ENCODE measurements at places on chromosomes 1 and 21.

DNA sequence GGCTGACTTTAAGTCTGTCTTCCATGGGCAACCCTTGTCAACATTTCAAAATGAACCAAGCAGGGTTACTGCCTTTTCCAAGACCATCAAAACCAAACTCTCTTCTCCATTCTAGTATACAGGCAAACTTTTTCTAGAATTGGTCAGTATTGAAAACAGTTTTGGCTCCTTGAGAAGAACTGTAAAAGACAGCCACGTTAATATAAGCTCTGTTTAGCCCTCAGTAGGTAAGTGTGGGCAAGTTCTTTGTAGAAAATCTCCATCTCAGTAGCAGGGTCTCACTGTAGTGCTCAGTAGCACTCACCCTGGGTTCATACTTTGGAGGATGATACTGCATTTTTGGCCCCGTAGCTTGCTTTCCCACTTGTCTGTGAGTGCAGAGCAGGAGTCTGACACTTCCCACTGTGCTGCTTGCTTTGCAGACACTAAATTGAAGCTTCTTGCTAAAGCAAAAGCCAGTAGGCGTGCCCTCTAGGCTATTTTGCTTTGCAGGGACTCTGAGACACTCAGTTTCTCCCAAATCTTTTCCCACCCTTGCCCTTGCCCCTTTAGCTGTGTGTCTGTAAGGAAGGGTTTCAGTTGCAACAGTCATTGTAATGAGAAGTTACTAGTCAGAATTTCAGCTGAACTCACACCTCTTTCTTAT lies 34.3 kb upstream of the CACYBP start:
- peak; percentile 17 for DNase-seq

DNA sequence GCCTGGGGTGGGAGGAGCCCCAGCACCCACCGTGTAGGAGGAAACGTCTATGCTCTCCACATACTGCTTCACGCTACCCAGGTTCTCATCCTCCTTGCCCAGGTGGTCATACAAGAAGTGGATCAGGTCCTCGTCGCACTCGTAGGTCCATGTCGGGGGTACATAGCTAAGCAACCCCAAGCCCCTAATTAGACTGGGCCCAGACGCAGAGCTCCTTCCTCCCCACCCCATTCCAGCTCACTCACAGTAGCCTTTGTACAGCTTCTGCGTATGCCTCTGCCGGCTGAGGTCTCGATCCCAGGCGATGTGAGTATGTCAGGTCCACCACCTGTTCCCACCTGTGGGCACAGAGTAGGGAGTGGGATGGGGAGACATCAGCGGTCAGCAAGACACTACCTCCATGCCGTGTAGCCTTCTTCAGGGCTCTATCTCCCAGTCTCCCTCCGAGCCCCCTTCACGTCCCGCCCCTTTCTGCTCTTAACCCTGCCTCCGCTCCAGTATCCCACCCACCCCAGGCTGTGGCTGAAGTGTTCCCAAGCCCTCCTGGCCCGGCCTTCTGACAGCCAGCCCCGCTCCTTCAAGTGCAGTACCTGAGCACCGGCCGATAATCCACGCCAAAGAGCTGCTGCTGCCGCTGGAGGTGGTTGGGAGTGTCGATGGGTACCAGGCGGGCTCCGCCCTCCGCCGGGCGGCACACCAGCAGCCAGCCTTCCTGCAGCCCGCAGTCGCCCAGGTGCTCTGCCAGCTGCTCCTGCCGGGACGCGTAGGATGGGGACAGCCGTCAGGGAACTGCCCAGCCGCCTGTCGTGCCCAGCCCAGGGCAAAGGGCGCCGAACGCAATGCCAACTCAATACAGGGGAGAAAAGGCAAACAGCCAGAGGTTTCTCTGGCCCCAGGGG lies 919 bp downstream of the HECTD3 start:
- peak; percentile 49 for DNase-seq

GRCh38 chr21:37744551-37744950 lies 171.7 kb downstream of the KCNJ6 start:
- no peak for DNase-seq

- no peak for DNase-seq
Measured at GRCh38 chr1:187384504-187384903, 555.8 kb downstream of the PLA2G4A start.

DNA sequence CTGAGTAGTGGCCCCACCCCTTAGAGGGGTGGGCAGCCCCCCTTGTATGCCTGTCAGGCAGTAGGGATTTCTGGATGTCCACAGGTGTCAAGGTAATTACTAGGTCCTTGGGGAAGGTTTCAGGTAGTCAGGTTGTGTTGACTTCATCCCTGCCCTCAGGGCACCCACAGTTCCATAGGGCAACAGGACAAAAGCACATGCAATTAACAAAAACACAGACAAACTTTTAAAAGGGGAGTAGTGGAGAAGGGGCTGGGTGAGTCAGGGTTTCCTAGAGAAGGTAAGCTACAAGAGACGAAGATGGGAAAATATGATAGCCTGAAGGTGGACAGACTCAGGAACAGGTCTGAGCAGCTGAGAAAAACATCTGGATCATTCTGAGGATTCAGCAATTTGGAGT lies 14.1 kb downstream of the KRTCAP2 start:
- no peak for DNase-seq

GRCh38 chr1:206808615-206809014 lies 36.3 kb upstream of the IL10 start:
- peak; percentile 70 for DNase-seq

- DNase-seq: no peak
Measured at GRCh38 chr1:184152434-184152898, 100.9 kb downstream of the TSEN15 start.

DNA sequence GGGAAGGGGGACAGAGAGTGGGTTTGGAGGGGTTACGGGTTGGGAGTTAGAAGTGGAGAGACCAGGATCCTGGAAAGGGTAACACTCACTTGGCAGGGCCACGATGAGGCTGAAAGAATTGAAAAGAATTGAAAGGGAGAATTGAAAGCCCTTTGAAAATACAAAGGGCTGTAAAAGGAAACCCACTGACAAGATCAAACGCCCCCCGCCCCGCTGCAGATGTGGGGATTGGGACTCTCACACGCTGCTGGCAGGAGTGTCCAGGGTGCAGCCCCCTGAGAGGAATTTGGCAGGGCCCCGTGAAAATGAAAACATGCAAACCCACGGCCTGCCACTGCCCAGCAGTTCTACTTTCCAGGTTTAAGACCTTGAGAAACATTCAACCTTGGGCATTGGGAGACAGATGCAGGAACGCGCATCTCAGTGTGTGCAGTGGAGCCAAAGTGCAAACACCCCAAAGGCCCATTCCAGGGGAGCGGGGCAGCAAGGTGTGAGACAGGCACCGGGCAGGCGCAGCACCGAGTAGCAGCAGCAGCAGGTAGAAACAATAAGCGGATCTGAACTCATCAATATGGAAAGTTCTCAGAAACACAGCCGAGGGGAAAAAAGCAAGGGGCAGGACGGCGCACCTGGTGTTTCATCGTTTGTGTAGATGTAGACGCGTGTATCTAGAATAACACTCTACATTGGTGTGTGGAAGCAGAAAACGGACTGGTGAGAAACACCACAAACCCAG lies 8.3 kb upstream of the TNFRSF1B start:
- peak; percentile 45 for DNase-seq

GRCh38 chr1:153597206-153597605 lies 15.7 kb downstream of the S100A16 start:
- peak; percentile 28 for DNase-seq

GRCh38 chr1:220824031-220824989 lies 37.6 kb downstream of the MTARC1 start:
- DNase-seq: no peak

DNA sequence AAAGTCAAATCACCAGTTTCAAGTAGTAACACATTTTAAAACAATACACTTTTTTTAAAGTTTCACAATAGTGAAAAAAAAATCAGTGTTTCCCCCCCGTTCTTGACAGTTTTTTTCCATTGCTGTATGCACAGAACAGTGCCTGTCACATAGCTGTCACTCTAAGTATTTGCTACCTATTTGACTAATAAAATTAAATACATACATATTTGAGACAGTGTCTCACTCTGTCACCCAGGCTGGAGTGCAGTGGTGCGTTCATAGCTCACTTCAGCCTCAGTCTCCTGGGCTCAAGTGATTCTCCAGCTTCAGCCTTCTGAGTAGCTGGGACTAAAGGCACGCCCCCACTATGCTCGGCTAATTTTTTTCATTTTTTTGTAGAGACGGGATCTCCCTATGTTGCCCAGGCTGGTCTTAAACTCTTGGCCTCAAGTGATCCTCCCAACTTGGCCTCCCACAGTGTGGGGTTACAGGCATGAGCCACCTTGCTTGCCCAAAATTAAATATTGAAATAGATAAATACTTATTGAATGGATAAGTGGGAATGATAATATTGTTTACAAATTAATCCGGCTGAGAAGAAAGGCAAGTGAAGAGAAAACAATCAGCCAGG lies 12.6 kb upstream of the RHBG start:
- peak; percentile 43 for DNase-seq

DNA sequence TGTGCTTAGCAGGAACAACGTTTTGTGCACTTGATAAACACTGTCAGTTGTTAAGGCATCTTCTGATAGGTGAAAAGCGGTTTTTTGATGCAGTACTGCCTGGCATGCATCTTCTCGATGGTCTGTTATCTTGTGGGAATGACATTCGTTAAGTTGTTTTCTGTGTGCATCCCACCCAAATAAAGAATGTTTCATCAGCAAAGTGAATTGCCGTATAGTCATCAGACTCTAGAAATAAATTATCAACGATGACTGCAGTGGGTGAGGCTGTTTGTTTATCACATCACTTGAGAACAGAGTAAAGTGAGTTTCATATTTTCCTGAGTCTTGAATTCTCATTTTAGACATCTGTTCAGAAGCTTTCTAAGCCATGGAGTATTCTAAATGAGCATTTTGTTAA lies 34.1 kb downstream of the NFIA start:
- no peak for DNase-seq

GRCh38 chr1:2126331-2127186 lies 68.0 kb downstream of the FAAP20 start:
- no peak for DNase-seq

DNA sequence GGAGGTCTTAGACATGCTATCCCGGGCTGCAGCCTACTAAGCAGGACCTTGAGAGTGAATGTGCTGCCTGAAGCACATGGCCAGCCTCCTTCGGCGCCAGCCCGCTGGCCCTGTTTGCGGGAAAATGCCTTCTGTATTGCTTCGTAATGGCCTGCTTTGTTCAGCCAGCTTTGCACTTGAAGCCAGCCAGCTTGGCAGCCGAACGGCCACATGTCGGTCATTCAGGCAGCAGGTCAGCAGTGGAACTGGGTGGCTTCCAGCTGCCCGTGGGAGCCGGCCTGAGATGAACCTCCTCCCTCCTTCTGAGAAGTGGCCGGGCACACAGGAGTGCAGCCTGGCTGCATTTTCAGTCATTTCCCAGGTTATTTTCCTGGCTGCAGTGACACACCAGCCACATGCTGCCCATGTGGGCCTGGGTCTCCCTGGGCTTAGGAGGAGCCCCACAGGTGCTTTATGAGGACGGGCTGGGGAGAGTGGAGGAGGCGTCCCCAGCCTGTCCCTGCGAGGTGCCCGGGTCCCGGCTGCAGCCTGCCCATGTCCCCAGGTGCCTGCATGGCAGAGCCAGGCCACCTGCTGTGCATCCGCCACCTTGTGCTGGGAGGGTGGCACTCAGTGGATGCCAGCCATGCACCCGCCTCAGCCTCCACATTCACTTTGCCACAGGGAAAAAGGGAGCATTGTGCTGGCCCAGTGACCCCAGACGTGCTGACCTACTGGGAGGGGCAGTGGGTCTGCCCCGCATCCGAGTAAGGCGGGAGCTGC lies 103.5 kb downstream of the SIK1 start:
- no peak for DNase-seq

- no peak for DNase-seq
Measured at GRCh38 chr1:229509576-229509975, 1.4 kb upstream of the NUP133 start.

DNA sequence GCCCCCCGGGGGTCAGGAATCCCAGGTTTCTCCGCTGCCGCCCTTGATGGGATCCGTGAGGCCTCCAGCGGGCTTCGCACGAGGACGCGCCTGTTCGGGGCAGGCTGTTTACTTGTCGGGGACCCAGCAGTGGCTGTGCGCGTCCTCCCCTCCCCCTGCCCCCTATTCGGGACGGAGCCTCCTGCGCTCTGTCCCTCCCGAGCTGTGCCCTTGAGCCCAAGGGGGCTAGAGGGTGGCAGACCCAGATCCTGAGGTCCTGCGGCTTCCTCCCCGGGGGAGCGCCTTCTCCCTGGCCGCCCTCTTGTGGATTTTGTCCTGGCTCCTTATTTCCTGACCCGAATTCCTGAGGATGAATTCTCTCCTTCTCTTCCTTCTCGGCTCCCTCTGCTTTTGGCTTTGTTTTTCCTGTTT lies 38.4 kb downstream of the PIK3CD start:
- DNase-seq: peak; percentile 33

GRCh38 chr1:235030919-235031596 lies 97.6 kb downstream of the TOMM20 start:
- DNase-seq: peak; percentile 4

DNA sequence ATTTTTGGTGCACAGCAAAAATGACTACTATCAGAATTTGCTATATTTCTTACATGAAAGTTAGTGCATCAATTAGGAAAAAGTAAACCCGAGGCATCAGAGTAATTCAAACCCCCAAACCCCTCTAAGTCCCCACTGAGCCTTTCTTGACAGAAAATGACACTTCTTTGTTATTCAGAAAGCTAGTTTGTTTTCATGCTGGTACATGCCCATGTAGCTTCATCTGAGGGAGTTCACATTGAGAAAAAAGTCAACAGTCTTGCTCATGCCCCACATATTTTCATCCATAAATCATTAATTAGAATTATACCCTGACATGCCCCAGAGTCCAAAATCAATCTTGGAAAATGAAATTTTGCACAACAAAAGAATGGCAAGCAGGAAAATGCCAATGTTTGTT lies 39.9 kb upstream of the PDC start:
- DNase-seq: no peak

DNA sequence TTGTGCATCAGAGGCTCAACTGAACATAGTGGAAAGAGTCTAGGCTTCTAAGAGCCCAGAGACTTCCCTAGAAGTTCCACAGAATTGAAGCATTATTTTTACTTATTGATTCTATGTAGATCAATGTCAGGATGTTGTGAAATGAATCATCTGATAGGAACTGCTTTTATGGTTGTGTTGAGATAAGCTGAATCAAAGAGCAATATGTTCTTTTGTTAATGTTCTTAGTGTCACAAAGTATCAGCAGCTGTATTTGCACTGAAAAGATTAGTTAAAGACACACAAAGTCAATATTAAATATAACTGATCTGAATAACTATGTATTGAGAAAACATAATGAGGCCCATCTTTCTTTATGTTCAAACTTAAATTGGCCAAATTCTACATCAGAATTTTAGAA lies 430.7 kb upstream of the ZRANB2 start:
- DNase-seq: no peak

Data from activated naive CD4-positive, alpha-beta T cell treated with anti-CD3 and anti-CD28 coated beads for 36 hours (primary cell).